ENCODE measurements at places on chromosomes 1 and 21.

DNA sequence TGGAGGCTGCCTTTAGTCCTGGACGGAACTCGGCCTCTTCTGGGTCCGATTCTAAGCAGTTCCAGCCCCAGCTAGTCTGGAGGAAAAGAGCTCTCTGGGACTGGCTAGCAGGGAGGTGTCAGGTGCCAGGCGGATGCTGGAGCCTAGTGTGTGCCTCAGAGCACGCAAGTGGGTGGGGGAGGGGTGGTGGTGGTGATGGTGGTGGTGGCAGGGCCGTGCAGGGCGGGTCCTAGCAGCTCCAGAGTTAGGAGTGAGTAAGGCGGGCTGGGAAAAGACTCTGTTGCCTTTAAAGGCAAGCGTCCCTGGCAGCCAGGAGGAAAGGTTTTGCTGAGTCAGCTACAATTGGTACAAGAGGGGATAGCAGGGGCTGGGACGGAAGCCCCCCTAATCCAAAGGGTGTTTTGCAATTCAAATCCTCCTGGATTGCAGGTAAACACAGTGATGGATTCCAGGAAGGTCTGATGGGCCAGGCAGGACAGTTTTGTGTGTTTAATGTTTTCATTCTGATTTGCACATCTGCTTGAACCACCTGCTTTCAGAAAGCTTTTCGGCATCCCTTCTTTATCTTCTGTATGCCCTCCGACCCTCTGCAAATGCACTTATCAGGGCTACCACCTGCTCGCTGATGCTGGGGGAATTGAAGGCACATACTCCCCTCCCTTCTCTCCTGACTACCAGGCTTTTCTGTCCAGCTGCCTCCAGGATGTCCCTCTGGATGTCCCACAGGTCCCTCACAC is 4.1 kb upstream of the SLC2A1 start:
- DNase-seq: no peak

- DNase-seq: no peak
These were observed 62.2 kb upstream of the RUNX3 start for GRCh38 chr1:24992124-24992760.

DNA sequence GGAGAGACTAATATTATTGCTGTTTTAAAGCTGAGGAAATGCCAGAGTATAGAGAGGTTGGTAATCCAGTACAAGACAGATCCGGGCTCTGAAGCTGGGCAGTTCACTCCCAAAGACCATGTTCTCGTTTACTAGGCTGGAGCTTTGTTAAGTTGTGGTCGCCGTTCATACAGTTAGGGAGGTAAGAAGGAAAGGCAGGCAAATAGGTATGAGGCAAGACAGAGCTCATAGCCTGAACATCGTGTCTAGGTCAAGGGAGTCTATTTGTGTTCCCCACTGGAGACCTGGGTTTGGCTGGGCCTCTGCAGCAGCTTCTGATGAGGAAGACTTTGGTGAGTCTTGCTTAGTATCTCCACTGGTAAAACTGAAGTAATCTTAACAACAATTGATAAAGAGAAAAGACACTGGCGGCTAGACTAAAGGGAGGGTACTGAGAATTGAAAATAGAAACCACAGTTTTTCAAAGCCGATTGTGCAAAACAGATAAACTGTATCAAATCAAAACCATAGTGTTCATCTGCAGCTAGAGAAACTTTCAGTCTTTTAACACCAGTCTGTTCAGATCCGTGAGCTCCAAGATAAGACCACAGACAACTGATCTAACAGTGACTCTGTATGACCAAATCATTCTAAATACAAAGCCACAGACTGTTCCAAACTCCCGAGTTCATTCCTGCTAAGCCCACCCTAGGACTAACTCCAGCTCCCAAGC is 217.0 kb upstream of the FAM78B start:
- DNase-seq: no peak

- DNase-seq: no peak
These were observed 47.6 kb upstream of the ABCG1 start for GRCh38 chr21:42171091-42172053.

GRCh38 chr1:92125204-92125603 is 45.1 kb downstream of the BTBD8 start:
- DNase-seq: no peak

DNA sequence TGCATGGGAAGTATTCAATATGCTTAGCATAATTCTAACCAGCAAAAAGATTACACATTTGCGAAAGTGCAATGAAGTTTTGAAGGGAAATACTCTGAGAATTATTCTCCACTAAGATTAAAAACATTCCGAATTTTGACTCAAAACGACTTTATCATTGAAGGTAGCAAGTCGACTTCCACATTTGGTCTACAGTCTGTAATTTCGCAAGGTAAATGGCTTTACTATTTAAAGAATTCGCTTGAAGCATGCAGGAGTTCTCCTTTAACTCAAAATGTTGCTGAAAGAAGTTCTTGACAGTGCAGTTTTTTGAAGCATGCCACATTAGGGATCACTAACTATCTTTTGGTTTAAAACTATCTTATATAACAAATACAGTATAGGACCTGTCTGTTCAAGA is 161.0 kb upstream of the HP1BP3 start:
- DNase-seq: no peak

GRCh38 chr1:233972563-233972950 is 68.1 kb downstream of the SLC35F3 start:
- DNase-seq: no peak

GRCh38 chr1:186976700-186977099 is 148.0 kb downstream of the PLA2G4A start:
- no peak for DNase-seq

DNA sequence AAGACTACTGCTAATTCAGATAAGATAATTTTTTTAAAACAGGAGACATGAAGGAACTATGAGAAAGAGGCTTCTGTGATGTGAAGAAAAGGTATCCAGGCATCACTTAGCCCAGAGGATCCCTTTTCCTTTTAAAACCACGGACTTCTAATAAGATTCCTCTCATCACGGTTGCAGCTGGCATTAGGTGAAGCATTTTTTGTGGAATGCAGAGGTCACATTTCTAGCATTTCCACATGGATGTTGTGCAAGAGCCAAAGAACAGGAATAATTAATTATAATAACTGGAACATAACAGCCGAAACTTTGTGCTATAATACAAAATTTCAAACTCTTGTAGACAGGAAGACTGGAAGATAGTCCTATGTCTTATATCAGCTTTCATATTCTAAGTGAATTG is 27.6 kb downstream of the CYP2J2 start:
- DNase-seq: no peak

- no peak for DNase-seq
These were observed 4.1 kb upstream of the NEGR1 start for GRCh38 chr1:72286401-72286800.

DNA sequence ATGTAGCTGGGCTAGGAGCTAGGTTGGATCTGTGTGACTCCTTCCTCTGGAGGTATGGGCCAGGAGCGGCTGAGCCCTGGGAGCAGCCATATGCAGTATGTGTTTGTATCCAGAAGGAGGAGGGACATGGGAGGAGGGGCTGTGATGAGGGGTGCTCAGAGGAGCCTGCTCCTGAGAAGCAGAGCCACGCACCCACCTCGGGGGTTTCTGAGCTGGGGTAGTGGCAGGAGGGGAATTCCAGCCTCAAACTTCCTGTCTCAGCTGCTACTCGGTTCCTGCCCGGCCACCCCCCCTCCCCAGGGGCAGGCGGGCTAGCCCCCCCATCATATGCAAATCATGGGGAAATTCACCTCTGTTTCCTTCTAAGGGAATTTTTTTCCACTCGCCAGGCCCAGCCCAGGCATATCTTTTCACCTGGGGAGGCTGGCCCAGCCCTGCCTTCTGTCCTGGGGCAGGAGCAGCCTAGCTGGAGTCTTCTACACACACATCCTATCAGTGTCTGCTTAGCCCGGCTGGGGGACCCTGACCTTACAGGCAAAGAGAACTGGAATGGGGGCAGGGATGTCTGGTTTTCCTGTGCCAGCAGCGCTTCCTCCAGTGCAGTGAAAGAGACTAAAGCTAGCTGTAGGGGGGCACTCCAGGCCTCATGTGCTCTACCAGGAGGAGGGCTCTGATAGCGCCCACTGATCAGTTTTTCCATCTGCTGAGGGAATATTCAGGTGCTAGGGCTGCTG is 3.0 kb downstream of the ZC3H12A start:
- DNase-seq: peak; percentile 52

GRCh38 chr1:208868554-208868953 is 624.4 kb upstream of the PLXNA2 start:
- DNase-seq: no peak

GRCh38 chr1:156246241-156246780 is 1.5 kb downstream of the PAQR6 start:
- DNase-seq: no peak

DNA sequence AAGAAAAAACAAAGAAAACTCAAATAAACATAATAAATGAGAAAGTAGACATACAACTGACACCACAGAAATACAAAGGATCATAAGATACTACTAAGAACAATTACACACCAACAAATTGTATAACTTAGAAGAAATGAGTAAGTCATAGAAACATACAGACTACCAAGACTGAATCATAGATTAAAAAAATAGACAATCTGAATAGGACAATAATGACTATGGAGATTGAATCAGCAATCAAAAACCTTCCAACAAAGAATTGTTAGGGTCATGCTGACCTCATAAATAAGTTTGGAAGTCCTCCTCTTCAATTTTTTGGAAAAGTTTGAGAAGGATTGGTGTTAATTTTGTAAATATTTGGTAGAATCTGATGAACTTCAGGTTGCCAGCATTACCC is 159.0 kb downstream of the PTBP2 start:
- no peak for DNase-seq

- DNase-seq: no peak
These were observed 60.7 kb upstream of the ITPKB start for GRCh38 chr1:226799634-226800281.

GRCh38 chr1:21573971-21574465 is 64.8 kb downstream of the ALPL start:
- no peak for DNase-seq

DNA sequence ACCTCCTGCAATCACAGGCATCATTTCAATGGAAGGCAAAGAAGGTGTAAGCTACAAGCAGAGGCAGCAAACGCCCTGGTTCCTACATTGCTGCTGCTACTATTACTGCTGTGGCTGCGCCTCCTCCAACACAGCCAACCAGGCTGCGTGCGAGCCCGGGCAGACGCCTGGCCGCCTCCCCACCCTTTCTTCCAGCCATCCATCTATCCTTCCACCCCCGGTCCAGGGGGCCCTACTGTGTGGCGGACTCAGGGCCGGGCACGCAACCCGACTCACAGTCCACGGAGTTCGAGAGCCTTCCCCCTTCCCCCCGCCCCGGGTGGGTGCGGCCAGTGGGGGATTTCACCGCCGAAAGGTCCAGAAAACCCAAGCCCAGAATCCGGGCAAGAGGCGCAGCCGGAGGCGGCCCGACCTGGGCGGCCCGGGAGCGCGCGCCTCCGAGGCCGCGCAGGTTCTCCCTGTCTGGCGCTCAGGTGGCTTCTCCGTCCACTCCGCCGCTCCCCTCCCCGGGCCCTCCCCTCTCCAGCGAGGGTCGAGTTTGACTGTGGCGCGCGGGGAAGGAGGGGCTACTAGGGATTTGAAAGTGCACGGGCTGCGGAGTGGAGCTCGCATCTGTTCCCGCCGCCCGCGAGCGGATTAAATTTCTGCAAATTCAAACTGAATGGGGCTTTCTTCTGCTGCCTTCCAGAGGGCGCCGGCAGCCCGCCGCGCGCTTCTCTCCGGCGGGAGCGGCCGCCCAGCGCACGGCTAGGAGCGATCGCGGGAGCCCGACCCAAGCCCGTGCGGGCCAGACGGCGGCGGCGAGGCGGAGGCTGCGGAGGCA is at the start of gene HUNK:
HUNK (plus strand) TSS at position 569 of the 823 bp plus-strand sequence. CDS start 655 bp downstream, outside the sequence.
- DNase-seq: no peak

DNA sequence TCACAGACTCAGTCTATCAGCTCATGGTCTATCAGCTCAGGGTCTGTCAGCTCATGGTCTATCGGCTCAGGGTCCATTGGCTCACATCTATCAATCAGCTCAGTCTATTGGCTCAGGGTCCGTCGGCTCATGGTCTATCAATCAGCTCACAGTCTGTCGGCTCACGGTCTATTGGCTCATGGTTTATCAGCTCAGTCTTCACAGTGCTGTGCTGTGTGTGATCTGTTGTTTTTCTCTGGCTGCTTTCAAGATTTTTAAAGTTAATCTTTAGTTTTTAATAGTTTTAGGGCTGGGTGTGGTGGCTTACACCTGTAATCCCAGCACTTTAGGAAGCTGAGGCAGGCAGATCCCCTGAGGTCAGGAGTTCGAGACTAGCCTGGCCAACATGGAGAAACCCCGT is 14.4 kb downstream of the C1orf159 start:
- no peak for DNase-seq

GRCh38 chr21:43985690-43986251 is 26.3 kb upstream of the TRAPPC10 start:
- DNase-seq: no peak

- DNase-seq: no peak
These were observed 11.7 kb upstream of the IGSF3 start for GRCh38 chr1:116679091-116679827.

DNA sequence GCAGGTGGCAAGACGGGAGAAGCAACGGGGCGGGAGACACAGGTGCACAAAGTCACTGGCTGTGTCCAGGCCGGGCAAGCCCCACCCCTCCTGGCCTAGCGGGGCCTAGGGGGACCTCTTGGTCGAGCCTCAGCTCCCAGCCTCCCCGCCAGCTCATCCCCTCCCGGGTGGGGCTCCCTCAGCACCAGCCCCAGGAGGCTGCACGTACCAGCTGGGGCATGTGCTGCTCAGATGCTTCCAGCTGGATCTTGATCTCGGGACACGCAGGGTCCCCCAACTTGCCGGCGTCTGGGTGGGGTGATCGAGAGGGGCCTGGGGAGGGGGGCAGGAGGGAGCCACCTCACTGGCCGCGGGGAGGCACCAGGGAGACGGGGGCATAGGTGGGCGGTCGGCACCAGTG is 71.4 kb downstream of the RAP1GAP start:
- no peak for DNase-seq

DNA sequence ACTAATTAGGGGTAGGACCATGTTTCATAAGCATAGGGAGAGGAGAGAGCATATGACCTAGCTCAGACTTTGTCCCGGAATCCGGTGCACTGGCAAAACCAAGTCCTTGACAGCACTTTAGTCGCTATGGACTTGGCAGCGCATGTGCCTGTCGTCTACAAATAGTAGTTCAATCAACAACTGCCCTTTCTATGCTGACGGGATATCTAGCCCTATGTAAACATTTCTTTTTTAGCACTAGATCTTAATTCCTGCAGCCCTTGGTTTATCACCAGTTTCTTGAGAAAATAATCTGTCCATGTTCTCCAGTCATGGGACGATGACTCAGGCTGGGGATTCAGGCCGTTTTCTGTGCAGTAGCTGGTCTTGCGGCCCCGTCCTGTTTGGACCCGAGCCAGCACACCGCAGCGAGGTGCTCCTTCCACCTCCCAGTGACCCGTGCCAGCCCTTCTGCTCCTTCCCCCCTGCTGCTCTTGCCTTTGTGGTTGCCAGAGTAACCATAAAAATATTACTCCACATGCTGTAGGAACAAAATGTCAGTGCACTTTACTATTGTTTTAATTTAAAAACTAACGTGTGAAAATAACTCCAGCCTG is 8.6 kb upstream of the MT1HL1 start:
- DNase-seq: no peak

All from GM18507 (cell line).